Activated CD4-positive, alpha-beta T cell treated with anti-CD3 and anti-CD28 coated beads, Interleukin-2, amount 10 ng/mL, durations not matched to agents 24 days and 14 days (primary cell): ENCODE measurements at places on chromosomes 1 and 21. TPM values are rescaled to one million over a fixed set of nuclear protein-coding genes. Genes with fewer than 3 reads are reported as not detected.

DNA sequence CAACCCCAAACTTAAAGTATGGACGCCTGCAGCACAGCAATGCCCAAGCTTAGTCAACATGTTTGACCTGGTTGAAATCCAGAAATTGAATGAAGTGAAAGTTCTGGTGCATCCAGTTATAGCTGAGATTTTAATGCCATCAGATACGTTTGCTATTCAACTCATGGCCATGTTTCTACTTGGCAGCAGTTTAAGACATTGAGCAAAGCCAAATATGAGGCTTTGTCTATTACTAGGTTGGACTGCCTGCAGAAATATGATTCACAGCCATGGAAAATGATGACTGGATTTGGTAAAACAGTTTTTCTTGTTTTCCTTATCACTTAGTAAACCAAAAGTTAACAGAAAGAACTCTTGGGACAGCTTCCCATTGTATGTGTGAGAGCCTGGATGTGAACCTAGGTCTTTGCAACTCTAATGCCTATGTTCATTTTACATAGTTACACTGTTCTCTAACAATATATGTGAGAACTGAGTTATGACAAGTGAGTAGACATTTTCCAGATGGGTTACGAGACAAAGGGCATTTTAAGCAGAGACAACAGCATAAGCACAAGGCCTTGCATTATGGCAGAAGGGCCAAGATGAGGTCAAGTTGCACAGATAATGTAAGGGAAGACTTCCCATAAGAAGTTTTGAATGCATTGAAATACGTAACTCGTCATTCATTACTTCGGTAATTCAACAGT lies 32.4 kb upstream of the MYSM1 start:
- DNase-seq: peak; percentile 48

DNA sequence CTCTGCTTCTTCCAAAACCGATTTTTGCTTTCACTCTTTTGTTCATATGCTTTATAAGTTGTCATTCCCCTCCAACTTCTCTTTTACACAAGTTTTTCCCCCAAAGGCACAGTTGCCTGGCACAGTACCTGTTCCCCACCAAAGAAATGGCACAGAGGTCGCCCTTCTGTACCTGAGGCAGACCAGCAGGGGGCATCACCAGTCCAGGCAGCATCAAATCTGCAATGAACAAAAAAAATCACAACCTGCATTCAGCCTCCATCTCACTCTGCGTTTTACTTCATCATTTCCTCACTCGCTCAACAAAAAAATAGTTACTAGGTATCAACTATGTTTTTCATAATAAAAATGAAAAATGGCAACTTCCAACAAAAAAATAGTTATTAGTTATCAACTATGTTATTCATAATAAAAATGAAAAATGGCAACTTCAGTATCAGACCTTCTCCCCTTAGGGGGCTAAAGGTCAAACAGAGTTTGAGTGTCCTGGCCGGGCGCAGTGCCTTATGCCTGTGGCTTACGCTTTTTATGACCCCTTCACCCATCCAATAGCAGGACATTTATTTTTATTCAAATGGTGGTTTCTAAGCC lies 4.1 kb downstream of the EIF2D start:
- DNase-seq: peak; percentile 87

DNA sequence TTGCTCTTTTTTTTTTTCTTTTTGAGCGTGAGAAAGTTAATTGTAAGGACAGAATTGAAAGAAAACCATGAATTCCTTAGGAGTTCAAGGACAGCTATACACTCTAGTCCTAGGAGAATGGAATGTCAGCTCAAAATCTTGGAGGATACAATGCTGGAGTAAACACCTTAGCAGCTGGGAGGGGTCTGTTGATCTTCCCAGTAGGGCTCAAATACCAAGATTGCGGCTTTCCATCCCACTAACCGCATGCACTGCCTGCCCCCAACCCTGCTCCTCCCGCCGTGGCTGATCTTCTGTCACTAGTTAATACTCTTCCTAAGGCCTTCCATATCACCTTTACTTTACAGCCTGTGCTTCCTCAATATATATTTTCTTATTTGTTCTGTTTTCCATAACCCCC lies 2.6 kb upstream of the PDC start:
- no peak for DNase-seq

GRCh38 chr1:112509005-112509659 lies 367 bp downstream of the WNT2B start:
- peak; percentile 71 for DNase-seq

B3GALT5 gene
- not detected in 2 replicates for total RNA-seq

- peak; percentile 27 for DNase-seq
Measured at GRCh38 chr1:59707178-59707791, 107.5 kb upstream of the HOOK1 start.

DNA sequence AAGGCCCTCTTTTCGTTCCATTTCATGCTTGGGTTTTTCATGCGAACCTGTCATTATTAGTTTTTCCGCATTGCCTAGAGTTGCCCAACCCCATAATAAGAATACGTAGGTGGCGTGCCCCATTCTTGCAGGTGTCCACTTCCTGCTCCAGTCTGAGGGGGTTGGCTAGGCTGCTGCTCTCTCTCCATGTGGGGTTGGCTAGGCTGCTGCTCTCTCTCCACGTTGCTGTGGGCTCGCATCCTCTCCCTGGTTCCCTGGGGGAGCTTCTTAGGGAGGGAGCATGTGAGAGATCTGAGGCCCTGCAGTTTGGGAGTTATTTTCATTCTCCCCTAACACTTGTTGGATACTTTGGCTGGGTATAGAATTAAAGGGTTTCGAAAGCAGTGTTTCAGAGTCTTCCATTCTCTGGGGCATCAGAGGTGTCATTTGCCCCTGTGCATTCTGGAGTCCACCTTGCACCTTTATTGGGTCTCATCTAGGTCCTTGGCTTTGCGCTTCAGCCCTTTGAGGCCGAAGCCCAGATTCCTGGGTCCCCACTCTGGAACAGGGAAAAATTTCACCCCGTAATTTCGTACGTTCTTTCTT lies 8.6 kb downstream of the C1orf35 start:
- DNase-seq: no peak

- no peak for DNase-seq
Measured at GRCh38 chr1:4657960-4658541, 3.6 kb downstream of the AJAP1 start.

OR6K3 gene
- total RNA-seq: not detected in 2 replicates

CHIA gene
- total RNA-seq: not detected in 2 replicates
